ENCODE measurements at places on chromosomes 6 and 20.
A peak's percentile ranks its signal among the peaks of the same experiment; 100 is the strongest.

GRCh38 chr6:133208183-133208755, 32.9 kb upstream of the EYA4 start:
- peaks cover 32% of the 10 kb centered on the region for H3K27me3 ChIP-seq
- no peak for DNase-seq
- H3K36me3 ChIP-seq = no peaks in the 10 kb centered on the region
- peaks cover 7% of the 10 kb centered on the region for H3K4me1 ChIP-seq
- H3K27ac ChIP-seq = no peak overlapping the region

GRCh38 chr20:59159091-59159490, 4.5 kb upstream of the ZNF831 start:
- no peak overlapping the region for H3K27ac ChIP-seq
- H3K4me3 ChIP-seq = no peak overlapping the region
- H3K27me3 ChIP-seq = peaks cover 11% of the 10 kb centered on the region
- peaks cover 25% of the 10 kb centered on the region for H3K4me1 ChIP-seq
- H3K36me3 ChIP-seq = no peaks in the 10 kb centered on the region

DNA sequence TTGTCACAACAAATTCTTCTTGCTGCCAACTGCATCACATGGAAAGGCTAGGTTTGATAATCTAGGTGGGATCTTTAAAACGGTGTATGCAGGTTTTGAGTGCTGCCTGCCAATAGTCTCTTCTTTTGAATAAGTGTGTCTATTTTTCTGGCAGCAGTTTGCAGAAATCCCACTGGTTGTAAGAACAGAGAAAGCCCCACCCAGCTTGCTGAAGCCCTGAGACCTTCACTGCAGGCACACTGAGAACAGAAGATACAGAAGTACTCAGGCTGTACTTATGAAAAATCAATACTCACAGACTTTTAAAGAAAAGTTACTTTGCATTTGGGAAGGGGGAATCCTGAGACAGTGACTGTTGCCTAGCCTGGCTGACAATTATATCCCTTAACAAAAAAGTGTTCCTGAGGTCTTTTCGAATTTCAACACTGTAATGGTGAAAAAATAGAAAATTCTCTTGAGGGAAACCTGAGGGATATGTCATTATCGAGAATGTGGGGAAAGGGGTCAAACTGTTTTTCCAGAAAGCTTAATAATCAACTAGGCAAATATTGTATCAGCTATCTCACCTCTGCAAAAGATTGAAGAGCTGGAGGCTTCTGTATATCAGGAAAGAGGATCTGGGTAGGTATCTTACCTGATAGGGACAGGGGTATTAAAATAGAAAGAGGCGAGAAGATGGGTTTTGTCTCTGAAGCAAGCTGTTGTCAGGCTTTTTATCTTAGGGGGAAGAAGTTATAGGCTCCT, 199.9 kb downstream of the LRFN2 start:
- H3K4me3 ChIP-seq = no peak overlapping the region
- H3K27me3 ChIP-seq = peaks cover 21% of the 10 kb centered on the region
- DNase-seq = peak; percentile 22
- peaks cover 9% of the 10 kb centered on the region for H3K4me1 ChIP-seq
- no peaks in the 10 kb centered on the region for H3K36me3 ChIP-seq
- H3K27ac ChIP-seq = no peak overlapping the region

- H3K4me1 ChIP-seq = no peaks in the 10 kb centered on the region
- H3K36me3 ChIP-seq = no peaks in the 10 kb centered on the region
- no peak overlapping the region for H3K4me3 ChIP-seq
- no peak for DNase-seq
- H3K27me3 ChIP-seq = no peaks in the 10 kb centered on the region
Measured at GRCh38 chr6:97969065-97969464, 686.0 kb upstream of the MMS22L start.

- peak overlapping the region; percentile 55 for H3K27ac ChIP-seq
- no peaks in the 10 kb centered on the region for H3K36me3 ChIP-seq
- H3K4me1 ChIP-seq = peaks cover 22% of the 10 kb centered on the region
- no peak overlapping the region for H3K4me3 ChIP-seq
Measured at GRCh38 chr6:37024656-37025337, 19.3 kb downstream of the FGD2 start.

- H3K27me3 ChIP-seq = no peaks in the 10 kb centered on the region
Measured at GRCh38 chr20:54026295-54027064, 43.9 kb downstream of the BCAS1 start.

DNA sequence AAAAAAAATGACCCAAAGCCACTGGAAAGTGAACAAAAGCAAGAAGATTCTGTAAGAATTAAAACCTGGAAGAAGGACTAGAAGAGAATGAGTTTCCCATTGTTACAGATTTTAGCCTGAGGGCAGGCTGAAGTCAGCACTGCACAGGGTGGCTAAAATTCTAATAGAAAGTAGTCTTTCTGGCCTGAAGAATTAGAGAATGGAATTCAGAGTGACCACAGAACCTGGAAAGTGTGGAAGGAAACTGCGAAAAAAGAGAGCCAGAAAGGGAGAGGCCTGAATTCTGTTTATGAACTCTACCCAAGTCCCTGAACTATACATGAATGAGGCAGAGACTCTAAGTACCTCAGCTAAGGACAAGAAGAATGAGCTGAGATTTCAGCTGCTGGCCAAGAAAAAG, 38.9 kb upstream of the FILIP1 start:
- no peak for DNase-seq
- peaks cover 5% of the 10 kb centered on the region for H3K4me1 ChIP-seq
- no peaks in the 10 kb centered on the region for H3K27me3 ChIP-seq
- H3K27ac ChIP-seq = no peak overlapping the region
- no peaks in the 10 kb centered on the region for H3K36me3 ChIP-seq

DNA sequence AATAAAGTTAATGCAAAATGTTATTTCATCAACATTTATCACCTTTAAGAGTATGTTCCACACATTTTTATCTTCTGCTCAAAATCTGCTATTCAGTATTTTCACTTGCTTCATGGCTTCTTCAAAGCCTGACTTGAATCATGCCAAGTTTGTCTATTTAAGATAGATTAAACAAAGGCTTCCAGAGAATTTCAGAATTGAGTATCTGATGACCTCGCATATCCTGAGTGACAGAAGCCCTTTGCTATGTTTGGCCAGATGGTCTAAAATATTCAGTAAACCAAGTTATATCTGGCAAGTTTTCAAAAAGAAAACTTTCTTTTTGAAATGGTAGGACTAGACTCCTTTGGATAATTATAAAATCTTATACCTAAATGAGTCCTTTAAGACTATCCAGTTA, 348.9 kb upstream of the KCNQ5 start:
- H3K36me3 ChIP-seq = no peaks in the 10 kb centered on the region
- H3K4me3 ChIP-seq = no peak overlapping the region
- no peaks in the 10 kb centered on the region for H3K4me1 ChIP-seq

DNA sequence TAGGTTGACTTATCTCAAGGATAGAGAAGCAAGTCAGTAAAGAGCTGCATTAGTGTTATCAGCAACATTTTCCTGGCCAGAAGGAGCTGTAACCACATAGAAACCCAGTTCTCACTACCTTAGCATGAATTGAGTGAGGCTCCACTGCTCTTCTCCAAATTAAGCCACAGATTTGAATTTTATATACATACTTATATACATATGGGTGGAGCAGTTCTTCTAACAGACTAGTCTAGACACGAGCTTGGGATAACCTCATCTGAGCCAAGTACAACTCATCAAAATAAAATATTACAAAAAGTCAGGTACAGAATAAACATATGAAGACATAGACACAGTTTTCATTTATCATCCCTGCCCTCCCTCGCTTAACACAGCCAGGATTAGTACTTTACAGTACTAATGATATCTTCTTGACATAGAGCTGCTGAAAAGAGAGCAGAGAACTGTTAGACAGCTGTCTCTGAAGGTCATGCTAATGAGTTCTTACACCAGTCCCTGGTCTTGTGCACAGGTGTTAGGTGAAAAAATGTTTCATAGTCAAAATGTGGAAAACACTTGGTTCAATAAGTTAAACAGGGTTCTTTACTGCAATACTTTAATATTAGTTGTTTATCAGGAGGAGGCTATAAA, 147.4 kb upstream of the HTR1E start:
- DNase-seq = no peak
- no peak overlapping the region for H3K4me3 ChIP-seq
- H3K27ac ChIP-seq = no peak overlapping the region

- peaks cover 14% of the 10 kb centered on the region for H3K4me1 ChIP-seq
- no peak for DNase-seq
- H3K27ac ChIP-seq = no peak overlapping the region
Measured at GRCh38 chr6:624979-625378, 31.9 kb downstream of the HUS1B start.

All from type B pancreatic cell (in vitro differentiated cells).